GF-D8 (cell line): ENCODE measurements at places on chromosomes 2 and 18.

DNA sequence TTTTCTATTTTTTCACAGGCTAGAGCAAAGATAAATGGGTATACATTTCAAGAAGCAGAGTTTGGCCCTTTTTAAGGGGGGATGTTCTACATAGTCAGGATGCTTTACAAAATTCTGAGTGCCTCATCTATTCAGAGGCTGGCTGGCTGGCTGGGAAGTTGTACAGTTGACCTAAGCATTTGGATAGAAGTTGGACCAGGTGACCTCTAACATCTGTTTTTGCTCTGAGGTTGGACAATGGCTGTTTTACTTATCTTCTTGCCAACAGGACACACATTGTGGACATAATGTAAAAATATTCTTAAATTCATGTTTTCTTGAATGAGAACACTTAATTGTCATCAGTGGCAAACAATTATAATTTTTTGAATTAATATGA is 205.4 kb downstream of the PTPRM start:
- no peak for DNase-seq

GRCh38 chr2:239178954-239179353 is 221.9 kb downstream of the HDAC4 start:
- DNase-seq, result no peak

- DNase-seq, result no peak
Observed at GRCh38 chr2:146826388-146826787, 1018.4 kb upstream of the ACVR2A start.

DNA sequence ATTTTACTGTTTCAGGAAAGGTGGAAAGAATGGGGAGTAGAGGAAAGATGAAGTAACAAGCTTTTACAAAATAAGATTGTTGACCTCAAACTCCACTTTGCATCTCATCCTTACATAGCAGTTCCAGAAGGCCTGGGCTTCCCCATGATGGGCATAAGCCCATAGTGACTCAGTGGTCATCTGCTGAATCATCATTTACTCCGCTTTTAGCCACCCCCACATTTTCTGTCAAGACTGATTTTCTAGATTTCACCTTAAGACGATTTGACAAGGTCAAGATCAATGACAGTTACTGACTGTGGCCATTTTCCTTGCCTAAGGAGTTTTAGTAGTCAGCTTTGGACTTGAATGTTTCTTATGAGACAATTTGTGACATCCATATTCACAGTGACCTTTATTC is 49.4 kb downstream of the PLEKHM3 start:
- no peak for DNase-seq

- DNase-seq, result no peak
Observed at GRCh38 chr2:65714866-65715265, 282.5 kb upstream of the SPRED2 start.

DNA sequence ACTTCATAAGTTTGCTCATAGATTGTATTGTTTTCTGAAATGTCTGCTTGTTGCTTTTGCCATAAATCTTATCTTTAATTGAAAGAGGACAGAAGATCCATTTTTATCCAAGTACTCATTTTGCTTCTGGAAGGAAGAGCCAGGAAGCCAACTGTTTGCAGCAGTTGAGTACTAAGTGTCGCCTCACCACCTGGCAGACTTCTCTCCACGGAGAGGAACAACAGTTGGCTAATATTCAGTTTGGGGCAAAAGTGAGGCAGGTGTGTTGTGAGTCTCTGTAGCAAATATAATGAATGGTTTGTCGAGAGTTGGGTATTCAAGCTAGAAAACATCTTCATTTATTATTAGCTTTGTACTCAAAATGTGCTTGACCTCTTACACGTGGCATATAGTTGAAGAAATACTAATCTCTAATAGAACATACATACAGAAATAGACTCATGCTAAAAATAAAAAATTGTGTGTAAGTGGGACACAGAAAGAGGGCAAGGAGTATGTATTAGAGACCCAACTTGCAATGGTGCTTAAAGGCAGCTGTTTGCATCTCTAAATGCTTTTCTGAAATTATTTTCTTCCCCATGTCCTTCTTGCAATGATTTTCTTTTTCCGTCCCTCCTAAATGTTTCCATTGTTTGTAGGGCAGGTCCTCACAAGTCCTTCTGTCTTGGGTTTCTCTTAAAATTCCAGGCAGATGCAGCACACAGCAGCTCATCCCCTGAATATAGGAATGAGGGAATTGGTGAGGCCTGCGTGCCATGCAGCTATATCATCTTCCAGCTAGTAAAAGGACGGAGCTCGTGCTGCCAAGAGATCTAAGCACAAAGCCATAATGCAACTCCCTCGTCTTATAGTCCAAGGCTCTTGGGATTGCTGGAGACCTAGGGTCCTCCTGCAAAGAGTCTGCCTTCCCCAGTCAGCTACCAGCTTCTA is 44.8 kb upstream of the MAP3K20 start:
- DNase-seq, result no peak

DNA sequence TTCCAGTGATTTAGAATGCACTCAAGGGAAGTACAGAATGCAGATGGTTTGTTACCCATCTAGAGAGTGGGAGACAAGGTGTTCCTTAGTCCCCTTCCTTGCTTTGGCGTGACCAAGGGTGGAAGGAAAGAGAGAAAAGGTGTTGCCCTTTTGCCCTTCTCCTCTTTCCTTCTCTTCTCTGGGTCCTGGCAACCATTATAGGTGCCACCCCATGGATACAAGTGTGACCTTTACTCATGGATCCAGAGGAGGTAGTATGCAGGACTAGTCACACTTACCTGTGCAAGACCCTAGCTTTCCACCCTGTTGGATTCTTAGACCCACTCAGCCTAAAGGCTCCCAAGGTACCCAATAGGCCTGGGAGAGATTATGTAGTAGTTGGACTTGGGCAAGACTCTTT is 11.6 kb upstream of the RBFA start:
- DNase-seq, result no peak

DNA sequence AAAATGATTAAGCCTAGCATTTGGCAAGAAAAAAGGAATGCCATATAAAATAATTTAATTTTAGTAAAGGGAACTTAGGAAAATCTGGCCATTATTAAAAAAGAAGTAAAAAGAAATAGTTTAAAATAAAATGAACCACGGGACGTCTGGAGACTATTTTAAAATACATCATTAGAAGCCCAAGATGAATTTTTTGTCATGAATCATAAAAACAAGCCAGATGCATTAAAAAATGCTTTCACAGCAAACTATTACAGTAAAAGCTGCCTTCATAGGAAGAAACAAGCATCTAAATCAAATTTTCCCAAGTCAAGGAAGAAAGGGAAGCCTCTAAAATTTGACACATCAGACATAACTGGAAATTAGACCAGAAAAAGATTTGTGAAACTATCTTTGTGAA is 33.0 kb downstream of the COL5A2 start:
- no peak for DNase-seq

DNA sequence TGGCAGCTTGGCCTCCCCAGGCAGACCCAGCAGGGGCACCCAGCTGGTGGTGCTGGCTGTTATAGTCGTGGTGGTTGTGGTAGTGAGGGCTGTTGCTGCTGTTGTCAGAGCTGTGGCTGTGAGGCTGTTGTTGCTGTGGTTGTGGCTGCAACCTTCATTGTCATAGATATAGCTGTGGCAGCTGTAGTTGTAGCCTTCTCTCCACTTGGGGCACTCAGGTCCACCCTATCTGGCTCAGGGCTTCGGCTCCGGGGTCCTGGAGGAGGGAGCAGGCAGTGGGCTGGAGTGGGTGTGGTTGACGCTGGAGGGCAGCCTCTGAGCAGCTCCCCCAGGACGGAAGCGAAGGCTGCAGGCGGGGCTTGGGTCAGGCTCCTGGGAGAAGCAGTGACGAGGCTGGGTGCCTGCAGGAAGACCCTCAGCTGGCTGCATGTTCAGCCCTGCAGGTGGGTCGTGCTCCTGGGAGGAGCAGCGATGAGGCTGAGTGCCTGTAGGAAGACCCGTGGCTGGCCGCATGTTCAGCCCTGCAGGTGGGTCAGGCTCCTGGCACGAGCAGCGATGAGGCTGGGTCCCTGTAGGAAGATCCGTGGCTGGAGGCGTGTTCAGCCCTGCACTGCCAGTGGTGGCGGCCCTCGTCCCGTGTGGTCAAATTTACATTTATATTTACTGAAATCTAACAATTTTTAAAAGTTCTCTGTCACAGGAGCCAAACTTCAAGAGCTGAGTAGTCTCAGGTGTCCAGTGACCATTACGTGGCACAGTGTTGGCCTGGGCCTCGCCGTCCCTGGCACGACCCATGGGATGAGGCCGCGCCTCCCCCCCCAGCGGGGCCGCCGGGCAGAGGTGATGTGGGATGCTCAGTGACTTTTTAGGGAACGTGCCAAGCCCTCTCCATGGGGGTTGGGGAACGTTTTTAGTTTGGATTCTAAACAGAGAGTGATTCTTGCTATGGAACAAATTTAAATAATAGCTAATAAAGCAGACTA is 79.2 kb upstream of the PXDN start:
- DNase-seq, result no peak

DNA sequence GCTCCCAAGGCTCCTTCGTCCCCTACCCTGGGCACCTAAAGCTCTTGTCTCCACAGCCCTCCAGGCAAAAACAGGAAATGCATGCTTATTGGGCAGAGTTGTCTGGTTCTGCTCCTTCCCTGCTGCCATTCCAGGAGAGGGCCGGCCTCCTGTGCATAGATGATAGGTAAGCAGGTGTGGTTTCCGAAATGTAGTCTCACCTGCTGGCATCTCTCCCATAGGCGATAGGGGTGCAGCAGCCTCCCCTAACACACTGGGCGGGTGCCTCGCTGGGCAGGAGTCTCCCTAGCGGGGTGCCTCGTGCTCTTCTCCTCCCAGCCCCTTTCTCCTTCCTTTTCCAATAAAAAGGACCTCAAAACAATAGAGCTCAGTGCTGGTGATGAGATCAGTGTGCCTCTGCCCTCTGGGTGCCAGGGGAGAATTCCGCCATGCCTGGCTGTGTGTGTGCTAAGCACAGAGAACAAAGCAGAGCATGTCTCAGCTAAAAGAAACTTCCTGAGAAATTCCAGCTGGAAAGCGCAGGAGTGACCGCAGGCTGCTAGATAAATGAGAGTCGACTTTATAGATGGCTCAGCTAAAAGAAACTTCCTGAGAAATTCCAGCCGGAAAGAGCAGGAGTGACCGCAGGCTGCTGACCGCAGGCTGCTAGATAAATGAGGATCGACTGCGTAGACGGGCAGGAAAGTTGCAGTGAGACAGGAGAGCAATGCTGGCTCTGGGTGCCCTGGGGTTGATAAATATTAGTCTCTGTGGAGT is 11.3 kb upstream of the PXDN start:
- DNase-seq, result no peak

DNA sequence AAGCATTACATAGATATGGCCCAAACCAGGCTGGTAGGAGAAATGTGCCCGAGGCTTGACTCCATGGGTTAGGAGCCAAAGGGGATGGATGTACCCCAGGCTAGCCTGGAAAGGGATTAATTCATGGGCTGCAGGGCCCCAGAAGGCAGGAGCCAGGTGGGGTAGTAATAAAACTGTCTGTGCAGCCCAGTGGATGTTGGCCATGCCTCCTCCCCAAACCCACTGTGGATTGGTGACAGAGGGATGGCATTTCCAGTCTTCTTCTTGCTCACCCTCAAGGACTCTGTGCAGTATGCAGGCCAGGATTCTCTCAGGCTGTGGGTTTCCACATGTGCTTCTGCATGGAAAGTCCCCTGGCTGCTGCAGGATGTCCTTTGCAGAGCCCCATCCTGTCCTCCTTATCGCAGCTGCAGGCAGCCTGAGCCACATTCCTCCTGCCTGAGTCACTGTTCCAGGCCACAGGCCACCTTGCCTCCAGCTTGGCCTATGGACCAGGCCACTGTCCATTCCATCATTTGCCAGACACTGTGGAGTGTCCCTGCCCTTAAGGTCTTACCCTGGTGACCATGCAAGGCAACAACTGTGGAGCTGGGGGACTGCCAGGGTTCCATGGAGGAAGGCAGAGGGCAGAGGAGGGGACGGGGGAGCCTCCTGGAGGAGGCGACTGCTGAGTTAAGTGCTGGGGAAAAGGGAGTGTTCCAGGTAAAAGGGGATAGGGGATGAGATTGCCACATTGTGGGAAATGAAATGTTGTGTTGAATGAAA is 38.9 kb downstream of the INO80C start:
- DNase-seq, result peak; percentile 34

GRCh38 chr18:4765401-4765800 is 310.3 kb upstream of the DLGAP1 start:
- no peak for DNase-seq

DNA sequence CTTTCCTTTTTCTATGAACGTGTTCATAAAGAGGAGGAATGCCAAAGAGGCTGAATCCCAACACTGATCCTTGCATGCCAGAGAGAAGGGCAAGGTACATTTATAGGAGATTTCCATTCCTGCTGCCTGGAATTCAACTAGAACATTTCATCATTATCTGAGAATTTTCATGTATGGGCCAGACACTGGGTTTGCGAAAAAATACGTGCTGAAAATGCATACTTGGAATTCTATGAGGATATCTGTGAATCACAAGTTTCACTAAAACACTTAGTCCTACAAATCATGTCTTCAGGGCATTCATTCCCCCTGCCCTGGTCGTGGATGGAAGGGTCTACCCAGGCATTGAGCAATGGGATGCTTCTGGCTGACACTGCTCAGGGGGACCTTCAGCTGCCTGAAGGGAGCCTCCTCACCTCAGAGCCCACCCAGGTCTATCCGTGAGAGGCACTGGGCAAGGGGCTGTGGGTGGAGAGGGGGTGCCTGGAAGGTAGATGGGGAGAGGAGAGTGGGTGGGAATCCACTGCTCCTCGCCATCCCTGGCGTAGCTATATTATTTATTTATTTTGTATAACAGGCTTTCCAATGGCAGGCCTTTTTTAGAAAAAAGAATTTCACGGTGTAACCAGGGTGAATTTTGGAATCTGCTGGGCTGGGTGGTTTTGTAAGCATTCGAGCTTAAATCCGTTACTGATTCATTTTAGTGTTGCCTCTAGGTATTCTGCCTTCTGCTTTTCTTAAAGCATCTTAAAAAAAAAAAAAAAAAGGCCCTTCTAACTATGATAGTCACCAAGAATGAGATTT is 560.6 kb upstream of the ID2 start:
- DNase-seq, result no peak

DNA sequence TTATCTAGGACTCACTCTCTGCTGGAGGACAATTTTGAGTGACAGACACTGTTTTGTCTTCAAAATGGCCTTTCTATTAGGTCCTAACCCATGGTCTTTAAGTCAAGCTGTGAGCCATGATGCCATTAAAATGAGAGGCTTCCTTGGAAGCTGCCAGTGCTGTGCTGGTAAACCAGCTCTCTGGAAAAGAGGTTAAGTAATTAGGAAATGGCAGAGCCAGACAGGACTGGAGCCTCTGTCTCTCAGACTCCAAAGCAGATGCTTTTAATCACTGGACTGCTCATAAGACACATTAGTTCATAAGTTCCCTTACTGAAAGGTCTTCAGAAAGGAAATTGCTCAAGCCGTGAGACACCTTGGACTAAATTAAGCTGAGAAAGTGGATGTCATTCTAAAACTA is 25.8 kb upstream of the LHCGR start:
- no peak for DNase-seq

DNA sequence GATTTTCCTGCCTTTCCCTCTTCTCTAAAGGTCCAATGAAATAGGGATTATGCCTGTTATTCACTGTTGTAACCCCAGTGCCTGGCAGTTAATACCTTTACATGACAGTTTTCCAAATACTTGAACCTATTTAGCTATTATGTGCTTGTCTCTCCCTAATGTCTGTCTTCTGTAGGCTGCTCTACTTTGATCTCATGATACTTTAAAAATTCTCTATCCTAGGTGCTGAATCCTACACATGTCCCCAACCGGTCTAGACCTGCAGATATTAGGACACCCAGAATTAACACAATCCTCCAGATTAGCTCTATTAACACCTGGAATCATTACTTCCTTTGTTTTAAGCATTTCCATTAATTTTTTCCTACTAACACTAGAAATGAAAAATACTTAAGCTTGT is 7.3 kb downstream of the CEBPZ start:
- no peak for DNase-seq
